ENCODE measurements at places on chromosomes 2 and 18.

GRCh38 chr2:151176661-151177060 lies 85.0 kb downstream of the RBM43 start:
- no peak for DNase-seq

DNA sequence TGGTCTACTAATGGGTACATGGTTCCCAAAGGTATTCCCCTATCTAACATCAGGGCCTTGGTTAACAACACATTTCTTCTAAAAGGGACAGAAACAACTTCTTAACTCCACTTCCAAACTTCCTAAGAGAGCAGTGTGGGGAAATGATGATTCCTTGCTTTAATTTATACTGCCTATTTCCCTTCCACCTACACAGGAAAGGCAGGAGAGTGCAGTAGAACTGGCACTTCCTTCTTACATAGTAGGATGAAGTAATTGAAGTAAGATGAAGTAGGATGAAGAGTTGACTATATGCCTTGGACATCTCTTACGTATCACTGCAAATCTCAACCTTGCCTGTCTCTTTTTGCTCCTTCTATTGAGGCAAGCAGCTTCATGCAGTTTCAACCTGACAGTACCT lies 54.7 kb downstream of the CD28 start:
- DNase-seq = no peak

DNA sequence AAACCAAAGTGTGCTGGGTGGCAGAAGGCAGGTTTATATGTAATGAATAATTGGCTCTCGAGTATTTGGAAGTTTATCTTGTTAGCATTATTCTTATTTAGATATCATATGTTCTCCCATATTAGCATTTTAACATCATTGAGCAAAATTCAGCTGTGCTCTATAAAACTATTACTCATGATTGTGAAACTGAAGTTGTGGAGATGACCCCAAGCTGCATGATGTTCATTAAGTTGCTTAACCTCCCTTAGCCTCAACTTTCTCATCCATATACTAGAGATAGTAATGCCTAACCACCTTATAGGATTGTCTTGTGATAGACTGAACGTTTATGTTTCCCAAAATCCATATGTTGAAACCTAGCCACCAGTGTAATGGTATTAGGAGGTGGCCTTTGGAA lies 346.3 kb downstream of the SATB2 start:
- DNase-seq = no peak

GRCh38 chr2:54206596-54206995 lies 49.4 kb downstream of the TSPYL6 start:
- peak; percentile 48 for DNase-seq

DNA sequence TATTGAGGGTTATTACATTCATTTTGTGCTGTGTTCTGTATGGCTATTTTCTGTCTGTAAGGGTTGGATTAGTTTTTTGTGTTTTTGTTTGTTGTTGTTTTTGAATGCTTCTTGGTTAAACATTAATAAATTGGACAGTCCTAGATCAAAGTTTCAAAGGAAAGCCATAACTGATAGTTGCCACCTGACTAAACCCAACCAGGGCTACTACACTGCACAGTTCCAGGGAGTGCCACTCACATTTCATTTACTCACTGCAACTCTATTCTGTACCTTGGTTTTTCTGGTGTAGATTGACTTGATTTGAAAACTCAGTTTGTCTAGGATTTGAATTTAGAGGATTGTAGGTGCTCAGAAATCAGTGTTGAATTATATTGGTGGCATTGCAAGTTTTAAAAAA lies 6.4 kb downstream of the MYL12B start:
- DNase-seq = no peak

DNA sequence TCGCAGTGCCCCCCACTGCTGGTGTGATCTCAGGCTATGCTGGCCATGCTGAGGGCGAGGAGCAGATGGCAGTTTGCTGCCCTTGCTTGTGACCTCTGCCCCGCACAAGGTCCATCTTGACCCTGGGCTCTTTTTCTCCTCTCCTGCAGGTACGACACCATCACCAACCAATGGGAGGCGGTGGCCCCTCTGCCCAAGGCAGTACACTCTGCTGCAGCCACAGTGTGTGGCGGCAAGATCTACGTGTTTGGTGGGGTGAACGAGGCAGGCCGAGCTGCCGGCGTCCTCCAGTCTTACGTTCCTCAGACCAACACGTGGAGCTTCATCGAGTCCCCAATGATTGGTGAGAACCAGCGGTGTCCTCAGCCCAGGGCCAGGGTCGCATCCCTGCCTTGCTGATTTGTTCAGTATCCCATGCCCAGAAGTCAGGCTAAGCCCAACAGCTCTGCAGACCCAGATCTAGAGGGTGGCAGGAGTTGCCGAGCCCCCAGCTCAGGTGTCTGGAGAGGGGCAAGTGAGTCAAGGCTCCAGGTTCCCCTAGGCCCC lies 223.8 kb downstream of the ATAD2B start:
- no peak for DNase-seq

GRCh38 chr18:8717011-8717770 lies 11.8 kb downstream of the MTCL1 start:
- DNase-seq = no peak

- DNase-seq = peak; percentile 30
These were observed 274.7 kb downstream of the ZNF521 start for GRCh38 chr18:25077038-25077943.

DNA sequence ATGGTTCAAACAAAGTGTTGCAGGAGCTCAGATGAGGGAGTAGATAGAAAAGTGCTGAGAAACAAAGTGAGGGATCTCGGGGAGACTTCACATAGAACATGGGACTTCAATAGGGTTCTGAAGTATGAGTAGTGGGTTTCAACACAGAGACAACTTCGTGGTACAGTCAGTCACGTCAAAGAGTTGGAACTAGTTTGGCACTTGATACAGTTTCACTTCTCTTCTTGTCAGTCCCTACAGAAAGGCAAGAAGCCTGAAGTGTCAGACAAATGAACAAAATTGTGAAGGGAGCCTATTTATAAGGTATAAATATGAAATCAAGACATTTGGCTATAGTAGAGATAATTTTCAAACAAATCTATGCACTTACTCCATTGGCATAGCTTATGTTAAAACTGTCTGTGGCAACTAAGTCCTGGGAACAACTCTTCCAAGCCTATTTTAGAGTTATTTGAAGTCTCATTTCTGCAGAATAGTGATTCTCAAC lies 338.0 kb downstream of the TDRD15 start:
- no peak for DNase-seq

DNA sequence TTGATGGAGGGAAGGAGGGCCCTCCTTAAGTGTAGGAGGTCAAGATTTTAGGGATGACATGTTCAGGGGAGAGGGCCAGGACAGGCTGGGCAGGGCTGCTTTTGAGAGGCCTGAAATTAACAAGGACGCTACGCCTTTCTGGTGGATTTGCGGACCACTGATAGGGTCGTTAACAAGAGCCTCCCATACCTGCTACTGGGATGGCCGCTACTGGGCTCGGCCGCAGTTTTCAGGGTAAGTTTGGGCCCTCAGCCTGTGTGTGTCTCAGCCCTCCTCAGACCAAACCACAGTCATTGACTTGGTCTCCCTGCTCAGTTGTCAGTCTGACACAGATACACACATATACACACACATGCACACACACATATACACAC lies 180.9 kb downstream of the SMAD2 start:
- no peak for DNase-seq

DNA sequence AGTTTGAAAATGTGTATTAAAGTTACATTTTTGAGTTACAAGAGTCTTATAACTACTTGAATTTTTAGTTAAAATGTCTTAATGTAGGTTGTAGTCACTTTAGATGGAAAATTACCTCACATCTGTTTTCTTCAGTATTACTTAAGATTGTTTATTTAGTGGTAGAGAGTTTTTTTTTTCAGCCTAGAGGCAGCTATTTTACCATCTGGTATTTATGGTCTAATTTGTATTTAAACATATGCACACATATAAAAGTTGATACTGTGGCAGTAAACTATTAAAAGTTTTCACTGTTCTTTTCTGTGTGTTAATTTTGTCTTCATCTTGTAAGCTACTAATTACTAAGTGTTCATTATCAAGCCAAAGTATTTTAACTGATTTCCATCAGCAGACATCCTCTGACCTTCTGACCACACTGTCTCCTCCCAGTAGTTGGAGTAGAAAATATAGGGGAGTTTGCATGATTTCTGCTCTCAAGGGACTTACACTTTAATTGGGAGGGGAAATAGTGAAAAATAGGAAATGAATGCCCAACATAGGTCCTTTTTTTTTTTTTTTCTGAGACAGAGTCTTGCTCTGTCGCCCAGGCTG lies 4.3 kb downstream of the PMAIP1 start:
- no peak for DNase-seq

DNA sequence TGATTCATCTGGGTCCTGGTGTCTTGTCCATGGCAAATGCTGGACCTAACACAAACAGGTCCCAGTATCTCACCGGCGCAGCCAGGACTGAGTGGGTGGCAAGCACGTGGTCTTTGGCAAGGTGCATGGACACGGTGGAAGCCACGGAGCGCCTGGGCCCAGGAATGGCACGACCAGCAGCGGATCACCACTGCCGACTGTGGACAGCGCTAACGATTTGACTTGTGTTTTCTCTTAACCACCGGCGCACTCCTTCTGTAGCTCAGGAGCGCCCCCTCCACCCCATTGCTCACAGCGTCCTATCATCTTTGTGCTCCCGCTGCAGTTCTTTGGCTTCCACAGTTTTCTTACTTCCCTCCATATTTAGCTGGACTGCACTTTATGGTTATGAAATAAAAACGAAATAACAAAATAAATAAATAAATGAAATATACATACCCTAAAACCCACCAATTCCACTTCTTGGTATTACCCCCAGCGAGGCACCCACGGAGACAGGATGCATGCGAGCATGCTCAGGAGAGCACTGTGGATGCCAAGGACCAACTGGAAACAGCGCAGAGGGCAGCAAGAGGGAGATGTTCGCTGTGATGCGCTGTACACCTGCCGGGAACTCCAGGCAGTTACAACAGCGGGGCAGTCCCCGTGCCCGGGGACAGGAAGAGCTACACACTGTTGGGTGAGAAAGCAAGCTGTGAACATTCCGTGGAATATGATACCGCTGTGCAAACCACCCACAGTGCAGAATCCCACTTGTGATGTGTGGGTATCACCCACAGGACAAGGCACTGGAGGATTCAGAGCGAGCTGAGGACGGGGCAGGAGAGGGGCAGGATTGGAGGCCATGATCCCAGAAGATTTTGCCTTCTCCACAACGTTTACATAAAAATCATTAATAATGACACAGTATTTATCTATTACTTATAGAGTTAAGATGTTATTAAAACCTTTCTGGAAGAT lies 7.0 kb upstream of the CIDEA start:
- DNase-seq = no peak

GRCh38 chr2:134139611-134140010 lies 114.3 kb upstream of the MGAT5 start:
- DNase-seq = no peak

GRCh38 chr2:149034406-149034805 lies 4.1 kb upstream of the LYPD6B start:
- DNase-seq = no peak

DNA sequence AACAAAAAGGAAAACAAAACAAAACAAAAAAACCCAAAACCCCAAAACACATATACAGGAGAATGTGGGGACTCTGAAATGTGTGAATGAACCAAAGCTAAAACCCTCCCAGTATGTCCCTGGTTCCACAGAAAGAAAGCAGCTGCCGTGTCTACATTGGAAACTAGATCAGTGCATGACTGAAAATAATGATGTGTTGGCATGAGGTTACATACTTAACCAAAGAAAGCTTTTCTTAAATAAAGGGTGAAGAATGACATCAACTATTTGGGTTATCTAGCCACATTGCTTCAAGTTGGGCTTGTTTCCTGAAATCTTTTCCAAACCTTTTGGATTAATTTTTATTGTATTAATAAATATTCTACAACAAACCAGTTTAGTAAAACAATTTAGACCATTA lies 91.9 kb upstream of the FN1 start:
- DNase-seq = peak; percentile 84
